ENCODE measurements at places on chromosomes 2 and 18.

- peak; percentile 70 for DNase-seq
Measured at GRCh38 chr18:3451183-3451988, 1.4 kb downstream of the TGIF1 start.

GRCh38 chr18:50360611-50361010 lies 14.2 kb upstream of the SKA1 start:
- no peak for DNase-seq

DNA sequence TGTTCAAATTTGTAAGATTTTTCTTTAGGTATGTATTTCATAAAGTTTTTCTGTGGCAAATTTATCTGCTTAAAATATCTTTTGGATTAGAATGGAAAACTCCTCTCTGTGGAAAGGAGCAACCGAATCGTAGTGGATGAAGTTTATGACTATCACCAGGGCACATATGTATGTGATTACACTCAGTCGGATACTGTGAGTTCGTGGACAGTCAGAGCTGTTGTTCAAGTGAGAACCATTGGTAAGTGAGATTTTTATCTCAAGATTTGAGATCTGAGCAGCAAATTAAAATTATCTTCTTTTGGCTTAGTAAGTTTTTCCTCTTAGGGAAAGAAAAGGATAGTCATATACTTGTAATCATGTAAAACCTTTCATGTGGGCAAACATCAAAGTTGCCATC lies 14.2 kb downstream of the IL18RAP start:
- no peak for DNase-seq

DNA sequence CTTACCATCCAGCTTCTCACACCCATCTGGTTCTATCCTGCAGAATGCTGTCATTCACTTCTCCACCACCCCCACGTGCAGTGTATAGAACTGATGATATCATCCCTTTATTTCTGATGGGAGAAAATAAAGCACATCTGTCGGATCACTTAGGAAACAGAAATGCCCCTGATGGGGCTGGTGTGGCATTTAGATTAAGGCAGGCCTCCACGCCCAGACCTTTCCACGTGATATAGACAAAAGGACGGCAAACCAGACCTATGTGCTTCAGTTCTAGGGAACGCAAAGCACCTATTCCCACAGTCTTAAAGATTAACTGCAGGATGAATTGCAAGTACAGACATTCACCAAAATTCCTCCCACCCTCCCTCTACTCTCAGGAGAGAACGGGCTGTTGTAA lies 27.6 kb upstream of the CABLES1 start:
- no peak for DNase-seq

DNA sequence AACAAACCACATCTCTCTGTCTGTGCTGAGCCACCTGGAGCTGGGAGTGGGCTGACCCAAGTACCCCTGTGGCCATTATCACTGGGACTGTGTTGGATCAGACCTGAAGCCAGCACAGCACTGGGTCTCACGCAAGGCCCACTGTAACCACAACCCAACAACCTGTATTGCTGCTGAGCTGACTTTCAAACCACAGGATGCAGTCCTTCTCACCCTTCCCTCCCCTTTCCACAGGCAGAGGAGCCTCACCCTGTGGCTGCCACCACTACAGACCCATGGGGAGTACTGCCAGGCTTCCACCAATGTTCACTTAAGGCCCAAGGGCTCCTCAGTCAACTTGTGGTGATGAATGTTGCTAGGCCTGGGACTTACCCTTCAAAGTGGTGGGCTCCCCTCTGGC lies 135.7 kb downstream of the DIS3L2 start:
- no peak for DNase-seq

GRCh38 chr2:175626796-175627195 lies 375.3 kb downstream of the LNPK start:
- DNase-seq = no peak

GRCh38 chr18:57107140-57107832 lies 39.6 kb upstream of the BOD1L2 start:
- DNase-seq = no peak

- DNase-seq = no peak
Measured at GRCh38 chr2:201654616-201655384, 11.5 kb upstream of the TMEM237 start.

DNA sequence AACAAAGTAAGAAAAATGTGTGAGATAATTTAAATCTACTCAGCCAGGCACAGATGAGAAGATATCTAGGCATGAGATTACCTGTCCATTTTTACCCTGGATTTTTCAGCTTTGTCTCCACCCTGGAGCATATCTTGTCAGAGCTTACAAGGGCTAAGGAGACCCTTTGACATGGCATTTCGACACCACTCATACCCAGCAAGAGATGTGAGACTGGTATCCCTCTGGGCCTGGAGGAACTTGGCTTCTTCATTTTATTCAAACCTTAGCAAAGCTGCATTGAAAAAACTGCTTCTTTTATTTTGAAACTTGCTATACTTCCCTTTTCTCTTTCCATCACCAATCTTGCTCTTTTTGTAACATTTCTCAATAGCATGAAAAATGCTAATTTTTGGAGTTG lies 194.9 kb upstream of the HNMT start:
- DNase-seq = no peak

- no peak for DNase-seq
Measured at GRCh38 chr2:235864733-235865515, 303.3 kb downstream of the GBX2 start.

DNA sequence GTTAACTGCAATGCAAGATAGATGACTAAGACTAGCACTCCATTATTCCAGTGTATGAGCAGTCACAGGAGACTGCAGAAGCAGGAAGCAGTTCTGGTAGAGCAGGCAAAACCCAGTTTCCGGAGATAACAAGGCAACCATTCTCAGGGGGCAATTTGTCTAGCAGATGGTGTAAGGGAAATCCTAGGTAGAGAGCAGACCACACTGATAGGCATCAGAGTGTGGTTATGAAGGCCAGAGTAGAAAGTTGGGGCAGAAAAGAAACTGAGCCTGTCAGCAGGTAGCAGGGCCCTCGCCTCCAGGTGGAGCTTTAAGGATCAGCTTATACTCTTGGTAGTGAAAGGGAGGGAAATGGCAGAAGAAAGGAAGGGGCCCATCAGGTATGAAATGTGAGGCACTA lies 164.4 kb downstream of the PDE11A start:
- DNase-seq = no peak

DNA sequence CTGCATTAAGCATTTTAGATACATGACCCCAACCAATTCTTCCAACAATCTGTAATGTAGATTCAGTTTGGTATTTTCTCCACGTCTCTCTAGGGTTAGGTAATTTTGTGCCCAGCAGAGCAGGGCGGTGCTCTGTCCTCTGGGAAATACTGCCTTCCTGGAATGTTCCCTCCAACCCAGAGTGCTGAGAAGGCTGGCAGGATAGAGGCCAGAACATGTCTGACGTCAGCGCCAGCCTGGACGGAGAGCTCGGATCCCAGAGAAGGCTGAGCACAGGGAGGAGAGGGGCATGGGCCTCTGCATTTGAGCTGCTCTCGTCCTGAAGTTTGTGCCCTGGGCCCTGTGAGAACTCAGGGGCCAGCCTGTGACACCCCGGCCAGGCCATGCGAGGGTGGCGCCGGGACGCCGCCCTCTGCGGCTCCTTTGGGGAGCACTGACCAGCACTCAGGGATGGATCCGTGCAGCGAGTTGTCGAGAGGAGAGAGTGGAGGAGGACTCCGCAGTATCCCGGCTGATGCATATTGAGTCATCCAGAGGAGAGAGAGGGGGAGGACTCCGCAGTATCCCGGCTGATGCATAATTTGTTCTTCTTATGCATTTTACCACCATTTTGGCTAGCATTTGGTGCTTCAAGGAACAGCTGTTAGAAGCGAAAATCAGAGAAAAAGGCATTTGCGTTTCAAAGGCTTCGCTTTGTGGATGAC lies 80.0 kb upstream of the PXDN start:
- no peak for DNase-seq

- DNase-seq = no peak
Measured at GRCh38 chr2:224142397-224143312, 103.6 kb upstream of the SERPINE2 start.

GRCh38 chr2:76808732-76809131 lies 713.4 kb downstream of the LRRTM4 start:
- DNase-seq = no peak

DNA sequence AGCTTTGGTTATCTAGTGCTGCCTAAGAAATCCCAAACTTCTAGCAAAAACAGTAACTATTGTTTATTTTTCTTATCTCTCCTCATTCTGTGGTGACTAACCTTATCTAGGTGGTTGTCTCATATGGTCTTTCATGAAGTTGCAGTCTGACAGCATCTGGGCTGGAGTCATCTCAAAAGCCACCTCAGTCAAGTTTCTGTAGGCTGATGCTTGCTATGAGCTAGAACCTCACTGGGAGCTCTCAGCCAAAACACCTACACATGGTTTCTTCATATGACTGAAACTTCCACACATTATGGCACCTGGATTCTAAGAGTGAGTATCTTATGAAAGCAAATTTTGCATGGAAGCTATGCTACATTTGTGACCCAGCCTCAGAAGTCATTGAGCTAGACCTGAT lies 596.4 kb upstream of the VRK2 start:
- no peak for DNase-seq

DNA sequence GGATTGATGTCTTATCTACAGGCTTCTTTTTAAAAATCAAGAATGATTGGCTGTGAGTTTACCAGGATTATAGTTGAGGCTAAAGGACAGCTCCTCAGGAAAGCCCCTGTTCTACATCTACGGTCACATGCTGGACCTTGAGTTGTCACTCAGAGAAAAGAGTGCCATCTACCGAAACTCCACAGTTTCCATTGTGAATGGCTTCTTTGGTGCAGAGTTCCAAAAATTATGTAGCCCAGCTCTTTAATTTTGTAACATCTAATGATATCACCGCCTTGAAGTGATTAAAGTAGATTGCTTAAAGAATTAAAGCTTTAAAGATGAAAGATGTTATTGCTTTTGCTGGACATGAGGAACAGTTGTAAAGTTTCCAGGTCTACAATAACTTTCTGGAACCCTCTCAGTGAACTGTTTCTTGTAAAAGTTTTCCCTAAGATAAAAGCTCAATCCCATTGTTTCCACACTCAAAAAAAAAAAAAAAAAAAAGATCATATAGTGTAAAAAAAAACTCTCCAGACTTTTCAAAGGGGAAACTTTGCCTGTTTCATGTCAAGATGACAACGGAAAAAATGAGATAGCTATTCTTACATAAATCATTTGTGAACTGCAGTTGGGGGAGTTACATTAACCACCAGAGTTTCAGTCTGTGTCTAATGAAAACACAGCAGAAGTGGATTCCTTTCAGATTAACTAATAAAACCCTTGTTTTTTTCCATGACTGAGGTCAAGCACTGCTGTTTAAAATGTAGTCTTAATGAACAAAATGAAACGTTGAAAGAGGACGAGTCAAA lies 4.3 kb downstream of the COL3A1 start:
- DNase-seq = no peak

GRCh38 chr2:10243926-10244270 lies 58.8 kb upstream of the HPCAL1 start:
- DNase-seq = no peak

DNA sequence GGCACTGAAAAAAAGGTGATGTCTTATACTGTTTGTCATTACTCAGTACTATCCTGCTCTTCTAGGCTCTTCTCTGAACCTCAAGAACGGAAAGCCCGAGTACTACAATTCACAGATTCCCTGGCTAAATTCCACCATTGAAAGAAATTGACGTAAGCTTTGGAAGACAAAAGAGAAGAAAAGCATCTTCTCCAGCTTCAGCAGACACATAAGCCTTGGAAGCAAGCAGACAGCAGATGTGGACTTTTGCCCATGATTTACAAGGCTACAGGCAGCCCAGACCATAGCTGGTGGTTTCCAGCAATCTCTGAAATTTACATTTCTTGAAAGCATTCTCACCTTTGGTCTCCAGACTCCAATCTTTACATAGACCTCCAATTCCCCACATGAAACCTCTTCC lies 289.0 kb downstream of the C1D start:
- DNase-seq = no peak

DNA sequence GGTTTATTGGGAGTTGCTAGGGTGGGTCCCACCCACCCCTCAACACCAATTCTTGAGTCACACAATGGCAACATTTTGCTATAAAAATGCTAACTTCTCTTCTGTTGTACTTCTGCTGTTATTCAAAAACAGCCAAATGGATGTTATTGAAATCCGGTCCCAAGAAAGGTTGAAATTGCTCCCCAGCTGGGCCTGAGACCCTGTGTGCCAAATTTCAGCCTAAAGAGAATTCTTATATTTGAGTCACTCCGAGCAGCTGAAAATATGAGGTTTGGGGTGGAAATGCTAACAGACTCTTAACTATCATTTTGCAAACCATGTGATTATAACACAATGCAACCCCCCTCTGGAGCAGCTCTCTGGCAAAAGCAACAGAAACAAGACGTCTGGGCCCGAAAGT lies 27.0 kb upstream of the ACVR1 start:
- no peak for DNase-seq

DNA sequence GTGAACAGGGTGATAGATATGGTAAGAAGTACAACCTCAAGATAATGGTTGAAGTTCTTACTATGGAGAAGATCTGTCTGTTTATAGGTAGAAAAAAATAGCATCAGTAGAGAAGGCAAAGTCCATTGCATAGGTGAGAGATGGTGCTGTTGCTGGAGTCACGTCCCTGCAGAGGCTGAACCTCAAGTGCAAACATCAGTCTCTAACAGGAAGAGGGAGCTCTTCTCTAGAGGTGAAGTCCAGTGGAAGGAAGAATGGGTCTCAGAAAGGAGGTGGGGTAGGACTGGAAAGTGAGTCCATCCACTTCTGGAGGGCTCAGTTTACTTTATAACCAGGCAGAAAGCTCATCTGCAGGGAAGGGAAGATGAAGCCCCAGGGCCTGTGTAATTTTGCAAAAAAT lies 337.7 kb downstream of the MEIS1 start:
- DNase-seq = no peak

GRCh38 chr2:215847718-215848117 lies 165.6 kb downstream of the MREG start:
- no peak for DNase-seq

DNA sequence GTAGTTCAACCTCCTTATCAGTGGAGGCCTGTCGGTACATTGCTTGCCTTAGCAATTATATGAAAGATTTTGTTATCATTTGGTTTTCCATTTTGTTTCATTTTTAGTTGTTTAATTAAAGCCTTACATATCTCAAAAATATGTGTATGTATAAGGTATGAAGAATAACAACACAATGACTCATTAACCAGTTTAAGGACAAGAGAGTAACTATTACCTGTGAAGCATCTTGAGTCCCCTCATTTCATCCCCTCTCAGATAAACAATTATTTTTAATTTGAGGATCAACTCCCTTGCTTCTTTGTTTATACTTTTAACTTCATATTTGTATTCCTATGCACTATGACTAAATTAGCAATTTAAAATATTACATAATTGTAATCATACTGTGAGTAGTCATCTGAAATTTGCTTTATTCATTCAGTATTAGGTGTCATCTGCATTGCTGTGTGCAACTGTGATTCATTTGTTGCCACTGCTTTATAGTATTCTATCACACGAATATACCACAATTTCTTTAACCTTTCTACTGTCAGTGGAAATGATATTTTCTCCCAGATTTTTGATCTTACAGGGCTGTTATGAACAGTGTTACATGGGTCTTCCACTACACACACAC lies 126.4 kb downstream of the RNF152 start:
- no peak for DNase-seq

- no peak for DNase-seq
Measured at GRCh38 chr2:204415406-204416181, 129.7 kb upstream of the PARD3B start.

GRCh38 chr2:237092920-237093781 lies 7.5 kb downstream of the COPS8 start:
- DNase-seq = no peak

GRCh38 chr2:169797601-169798000 lies 1.1 kb upstream of the SSB start:
- DNase-seq = no peak
